Activated CD4-positive, alpha-beta T cell treated with anti-CD3 and anti-CD28 coated beads for 24 hours (primary cell): ENCODE measurements at places on chromosomes 6 and 20.

GRCh38 chr20:62500237-62500864 is 24.6 kb upstream of the GATA5 start:
- peak; percentile 81 for DNase-seq

DNA sequence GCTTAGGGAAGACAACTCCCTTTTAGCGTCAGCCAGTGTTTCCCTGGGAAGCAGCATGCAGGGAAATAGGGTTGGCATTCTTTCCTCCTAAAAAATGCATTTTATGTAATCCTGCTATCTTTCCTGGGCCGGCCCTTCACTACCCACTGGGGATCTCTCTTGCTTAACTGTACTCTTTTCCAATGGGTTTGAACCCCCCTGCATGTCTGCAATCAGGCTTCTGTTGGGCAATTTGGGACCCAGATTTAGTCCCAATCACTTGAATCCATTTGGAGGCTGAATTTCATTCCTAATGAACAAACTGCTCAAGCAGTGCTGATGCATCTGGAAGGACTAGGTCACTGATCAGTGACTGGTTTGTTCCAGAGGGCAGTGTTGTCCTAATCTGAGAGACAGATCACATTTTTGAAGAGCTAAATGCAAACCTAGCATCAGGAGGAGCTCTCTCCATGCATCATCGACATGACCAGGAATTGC is 152.0 kb downstream of the TSHZ2 start:
- DNase-seq = no peak

DNA sequence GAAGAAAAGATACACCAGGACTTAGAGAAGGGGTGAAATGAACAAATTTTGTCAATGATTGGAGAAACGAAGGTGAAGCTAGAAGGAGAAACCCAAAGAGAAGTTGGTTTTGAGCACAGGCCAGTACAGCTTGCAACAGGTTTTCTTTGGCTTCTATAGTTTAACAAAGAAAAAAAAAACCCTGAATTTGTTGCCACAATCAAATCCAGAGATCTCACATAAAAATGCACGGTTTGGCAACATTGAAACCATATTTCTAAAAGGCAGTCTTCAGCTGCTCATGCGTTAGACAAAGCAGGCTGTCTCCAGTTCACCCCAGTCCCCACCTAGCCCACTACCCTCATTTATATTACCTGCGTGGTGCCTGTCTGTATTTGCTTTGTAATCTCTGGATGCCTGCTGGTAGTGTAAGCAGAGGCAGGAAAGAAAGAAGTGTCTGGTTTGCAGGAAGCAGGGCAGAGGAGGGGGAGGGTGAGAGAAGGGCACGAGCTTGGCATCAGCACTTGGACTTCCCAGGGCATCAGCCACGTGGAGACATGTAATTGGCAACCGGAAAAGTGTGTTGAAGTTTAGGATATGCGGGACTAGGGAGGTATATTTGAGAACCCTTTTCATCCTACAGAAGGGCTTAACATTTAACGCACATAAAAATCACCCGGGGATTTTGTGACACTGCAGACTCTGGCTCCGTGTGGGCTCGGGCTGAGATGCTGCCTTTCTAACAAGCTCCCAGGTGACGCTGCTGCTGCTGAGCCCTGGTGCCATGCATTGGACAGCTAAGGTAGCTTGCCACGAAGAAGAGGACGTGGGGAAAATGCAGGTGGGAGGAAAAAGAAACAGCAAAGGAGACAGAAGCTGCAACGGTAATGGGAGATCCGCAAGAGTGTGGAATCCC is 14.4 kb downstream of the PFDN4 start:
- DNase-seq = no peak

- no peak for DNase-seq
Observed at GRCh38 chr6:156976216-156977127, 199.3 kb downstream of the ARID1B start.

DNA sequence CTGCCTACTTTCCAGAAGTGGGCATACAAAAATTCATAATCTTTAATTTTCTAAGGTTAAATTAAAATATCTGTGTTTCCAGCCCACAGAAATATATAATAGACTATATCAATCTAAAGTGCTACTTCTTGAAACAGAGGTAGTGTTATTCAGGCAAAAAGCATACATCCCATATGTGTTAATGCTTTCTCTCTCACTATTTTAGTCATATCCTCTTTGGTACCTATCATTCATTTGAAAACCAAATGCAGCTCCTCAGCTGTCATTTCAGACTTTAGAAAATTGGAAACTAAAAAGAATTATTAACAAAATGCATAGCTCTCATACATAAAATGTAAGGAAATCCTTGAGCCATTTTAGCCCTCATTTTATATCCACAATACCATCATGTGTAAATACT is 925 bp downstream of the FHL5 start:
- DNase-seq = no peak

GRCh38 chr20:23180451-23180921 is 94.4 kb upstream of the CD93 start:
- DNase-seq = no peak

GRCh38 chr6:36075656-36076055 is 48.0 kb downstream of the MAPK14 start:
- DNase-seq = no peak

DNA sequence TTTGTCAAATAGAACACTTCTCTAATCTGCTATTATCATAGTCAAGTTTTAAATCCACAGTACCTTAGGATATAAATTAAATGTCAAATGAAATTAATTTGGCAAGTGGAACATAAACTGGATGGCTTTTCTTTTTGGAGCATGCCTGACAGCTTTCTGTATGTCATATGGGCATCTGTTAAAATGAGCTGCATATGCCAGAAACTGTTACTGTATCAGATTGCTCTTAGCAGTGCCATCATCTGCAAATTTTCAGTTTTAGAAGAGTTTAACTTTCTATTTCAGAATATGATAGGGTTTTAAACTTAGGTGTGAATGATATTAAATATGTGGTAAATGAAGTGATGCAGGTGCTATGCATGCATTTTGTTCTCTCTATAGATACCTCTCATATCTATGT is 3.4 kb upstream of the EEF1E1 start:
- DNase-seq = no peak

GRCh38 chr6:112485120-112485826 is 138.1 kb downstream of the RFPL4B start:
- DNase-seq = no peak

- no peak for DNase-seq
Observed at GRCh38 chr20:64143018-64143801, 21.0 kb upstream of the MYT1 start.

GRCh38 chr6:53360093-53360912 is 11.6 kb upstream of the ELOVL5 start:
- DNase-seq = no peak

GRCh38 chr6:102742028-102742427 is 1348.5 kb downstream of the GRIK2 start:
- no peak for DNase-seq

DNA sequence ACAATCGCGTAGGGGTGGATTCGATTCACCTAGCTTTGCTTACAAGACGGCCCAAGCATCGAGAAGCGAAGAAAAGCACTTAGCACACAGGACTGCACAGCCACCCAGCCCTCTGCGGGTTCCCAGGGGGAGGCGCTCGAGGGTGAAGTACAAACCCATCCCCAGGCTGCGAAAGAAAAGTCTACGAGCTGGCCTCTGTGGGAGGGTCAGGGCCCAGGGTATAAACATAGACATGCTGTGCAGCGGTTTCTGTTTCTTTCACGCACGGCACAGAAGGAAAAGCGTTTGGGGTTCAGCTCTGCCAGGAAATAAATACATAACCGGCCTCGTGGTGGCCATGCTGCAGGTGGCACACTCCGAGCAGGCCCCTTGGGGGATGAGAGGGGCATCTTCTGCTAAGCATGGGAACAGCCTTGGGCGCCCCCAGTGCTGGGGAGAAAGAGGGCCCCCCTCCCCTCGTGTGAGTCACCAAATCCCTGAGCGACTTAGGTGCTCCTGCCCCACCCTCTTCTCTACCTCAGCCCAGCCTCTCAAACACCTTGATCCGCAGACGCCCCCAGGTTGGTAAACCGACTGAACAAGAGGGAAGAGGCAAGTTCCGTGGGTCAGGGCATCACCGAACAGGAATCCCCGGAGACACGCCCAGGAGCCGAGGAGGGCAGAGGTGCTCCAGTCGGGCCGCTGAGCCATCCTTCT is 91.6 kb upstream of the RIPOR2 start:
- peak; percentile 73 for DNase-seq

DNA sequence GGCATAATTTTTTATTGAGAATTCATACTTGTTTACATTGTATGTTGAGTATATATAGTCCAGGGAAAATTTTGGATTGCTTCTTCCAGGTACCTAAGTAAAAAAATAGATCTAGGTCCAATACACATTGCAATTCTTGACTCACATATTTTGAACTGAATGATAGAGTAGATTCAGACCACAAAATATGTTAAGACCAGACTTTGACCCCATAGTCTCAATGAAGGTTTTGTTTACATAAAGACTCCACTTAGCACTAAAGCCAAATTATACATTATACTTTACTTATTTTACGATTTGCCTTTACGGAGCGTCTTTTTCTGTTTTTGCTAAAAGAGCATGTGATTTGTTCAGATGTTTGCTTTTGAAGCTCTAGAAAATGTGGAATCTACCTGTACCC is 144.1 kb upstream of the PTCHD4 start:
- DNase-seq = no peak

GRCh38 chr6:145765449-145765848 is 30.1 kb upstream of the EPM2A start:
- no peak for DNase-seq

- DNase-seq = no peak
Observed at GRCh38 chr6:18527836-18528743, 140.9 kb downstream of the RNF144B start.

GRCh38 chr6:88361298-88361697 is 195.2 kb upstream of the CNR1 start:
- no peak for DNase-seq

GRCh38 chr6:12012558-12013306 is 620 bp downstream of the HIVEP1 start:
- peak; percentile 65 for DNase-seq

GRCh38 chr6:114040871-114041270 is 69.9 kb upstream of the HDAC2 start:
- DNase-seq = no peak

- no peak for DNase-seq
Observed at GRCh38 chr6:123518441-123519188, 118.1 kb downstream of the TRDN start.

GRCh38 chr6:12895721-12896120 is 179.2 kb downstream of the PHACTR1 start:
- DNase-seq = no peak

GRCh38 chr20:50470264-50470858 is 39.8 kb upstream of the PTPN1 start:
- DNase-seq = no peak

- DNase-seq = no peak
Observed at GRCh38 chr20:60255415-60255814, 297.2 kb downstream of the CDH26 start.

- DNase-seq = no peak
Observed at GRCh38 chr6:136137008-136137692, 113.0 kb downstream of the MTFR2 start.

GRCh38 chr6:13362412-13362811 is 34.1 kb upstream of the TBC1D7 start:
- DNase-seq = no peak

DNA sequence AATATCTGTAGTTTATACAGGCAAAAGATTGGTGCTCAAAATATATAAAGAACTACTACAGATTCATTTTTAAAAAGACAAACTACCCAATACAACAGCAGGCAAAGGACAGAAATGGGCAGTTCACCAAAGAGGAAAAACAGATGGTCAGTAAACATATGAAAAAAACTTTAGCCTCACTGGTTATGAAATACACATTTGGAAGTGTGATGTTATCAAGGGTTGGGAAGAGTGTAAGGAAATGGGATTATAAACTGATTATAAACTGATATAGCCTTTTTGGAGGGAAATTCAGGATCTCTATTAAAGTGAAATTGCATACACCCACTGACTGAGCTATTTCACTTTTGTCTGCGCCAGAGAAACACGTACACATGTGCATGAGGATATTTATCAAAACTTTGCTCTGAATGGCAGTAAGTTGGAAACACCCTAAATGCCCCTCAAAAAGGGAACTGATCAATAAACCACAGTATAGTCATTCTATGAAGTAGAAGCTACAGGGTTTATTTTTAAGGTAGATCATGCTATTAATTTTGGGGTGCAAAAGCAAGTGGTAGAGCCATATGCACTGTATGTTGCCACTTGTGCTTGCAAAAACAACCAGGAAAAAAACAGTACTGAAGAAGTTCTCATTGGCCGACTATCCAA is 32.2 kb upstream of the ARFGEF2 start:
- no peak for DNase-seq
